ENCODE measurements at places on chromosomes 5 and 9. TPM values are rescaled to one million over a fixed set of nuclear protein-coding genes. Genes with fewer than 3 reads are reported as not detected.

DNA sequence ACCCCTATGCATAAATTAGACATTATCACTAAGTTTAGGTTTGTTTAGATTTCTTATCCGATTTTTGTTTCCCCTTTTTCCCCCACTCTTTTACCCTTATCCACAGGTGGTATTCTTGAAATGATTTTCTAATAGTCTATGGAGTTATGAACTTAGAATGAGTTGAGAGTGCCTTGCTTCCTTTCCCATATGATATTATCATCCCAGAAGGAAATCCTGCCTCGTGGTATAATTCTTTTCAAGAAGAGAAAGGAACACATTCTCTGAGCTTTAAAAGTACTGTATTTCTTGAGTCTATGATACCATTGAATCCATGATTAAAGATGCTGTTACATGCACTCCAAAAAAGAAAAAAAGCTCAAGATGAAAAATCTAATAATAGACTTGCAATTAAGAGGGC is 76.9 kb upstream of the ADAMTSL1 start:
- H3K27me3 ChIP-seq: no peaks in the 10 kb centered on the region
- no peak overlapping the region for H3K4me3 ChIP-seq
- no peak overlapping the region for H3K27ac ChIP-seq
- H3K4me1 ChIP-seq: no peaks in the 10 kb centered on the region

The ERAP2 gene
- total RNA-seq: 91.3 TPM

The SPATA31D4 gene
- not detected for total RNA-seq

DNA sequence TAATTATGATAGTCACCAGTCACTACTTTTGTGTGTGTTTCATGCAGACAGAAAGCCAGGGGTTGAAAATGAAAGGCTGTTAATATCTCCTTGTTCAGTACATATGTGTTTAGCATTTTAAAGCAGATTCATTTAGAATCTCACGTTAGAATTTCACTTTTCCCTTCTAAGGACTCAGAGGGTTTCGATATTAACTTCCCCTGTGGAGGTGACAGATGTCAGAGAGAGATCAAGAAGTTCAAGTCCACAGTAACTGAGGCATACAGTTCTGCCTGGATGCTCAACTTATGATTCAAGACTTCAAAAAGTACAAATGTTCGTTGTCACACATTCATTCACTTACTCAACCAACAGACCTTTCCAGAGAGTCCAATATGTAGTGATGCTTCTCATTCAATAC is 251.1 kb downstream of the EBF1 start:
- no peak overlapping the region for H3K4me3 ChIP-seq
- no peak for DNase-seq
- H3K27ac ChIP-seq: no peak overlapping the region

DNA sequence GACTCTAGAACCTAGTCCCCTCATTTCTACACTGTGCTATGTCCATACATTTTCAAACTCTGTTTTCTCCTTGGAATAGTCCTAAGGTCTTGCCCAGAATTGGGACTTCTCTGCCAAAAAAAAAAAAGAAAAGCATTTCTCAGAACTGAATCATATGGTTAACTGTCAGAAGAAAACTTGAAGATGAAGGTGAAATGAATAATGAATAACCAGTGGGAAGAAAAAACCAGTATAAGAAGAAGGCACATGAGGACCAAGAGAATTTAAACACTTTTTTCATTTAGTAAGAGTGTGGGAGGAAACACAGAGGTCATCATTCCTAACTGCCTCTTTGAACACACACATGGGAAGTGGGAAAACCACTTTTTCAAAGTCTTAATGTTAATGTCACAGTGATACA is 197.7 kb downstream of the PRELID2 start:
- H3K4me3 ChIP-seq: no peak overlapping the region
- no peak overlapping the region for H3K27ac ChIP-seq
- H3K27me3 ChIP-seq: no peaks in the 10 kb centered on the region
- H3K4me1 ChIP-seq: no peaks in the 10 kb centered on the region

- H3K4me3 ChIP-seq: no peak overlapping the region
- no peaks in the 10 kb centered on the region for H3K27me3 ChIP-seq
- DNase-seq: no peak
- H3K36me3 ChIP-seq: no peaks in the 10 kb centered on the region
These were observed 283.0 kb upstream of the PCSK5 start for GRCh38 chr9:75607521-75607920.

DNA sequence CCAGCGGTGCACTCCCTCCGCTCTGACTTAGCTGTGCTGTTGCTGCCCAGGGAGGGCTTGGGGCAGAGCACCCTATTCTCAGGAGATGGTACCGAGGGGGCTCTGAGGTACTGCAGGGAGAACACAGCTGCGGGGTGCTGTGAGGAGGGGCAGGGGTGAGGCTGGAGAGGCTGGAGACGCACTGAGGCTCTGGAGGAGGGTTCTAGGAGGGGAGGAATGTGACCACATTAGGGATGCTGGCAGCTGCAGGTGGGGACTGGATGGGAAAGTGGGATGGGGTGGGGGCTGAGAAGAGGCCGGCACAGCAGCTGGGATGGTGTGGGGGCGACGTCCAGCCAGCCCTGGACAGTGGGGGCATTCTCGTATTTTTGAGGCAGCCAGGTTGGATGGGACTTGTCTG is 20.9 kb downstream of the NCS1 start:
- DNase-seq: no peak
- no peak overlapping the region for H3K27ac ChIP-seq
- no peaks in the 10 kb centered on the region for H3K36me3 ChIP-seq
- H3K27me3 ChIP-seq: no peaks in the 10 kb centered on the region

The SNCB gene
- total RNA-seq: not detected

DNA sequence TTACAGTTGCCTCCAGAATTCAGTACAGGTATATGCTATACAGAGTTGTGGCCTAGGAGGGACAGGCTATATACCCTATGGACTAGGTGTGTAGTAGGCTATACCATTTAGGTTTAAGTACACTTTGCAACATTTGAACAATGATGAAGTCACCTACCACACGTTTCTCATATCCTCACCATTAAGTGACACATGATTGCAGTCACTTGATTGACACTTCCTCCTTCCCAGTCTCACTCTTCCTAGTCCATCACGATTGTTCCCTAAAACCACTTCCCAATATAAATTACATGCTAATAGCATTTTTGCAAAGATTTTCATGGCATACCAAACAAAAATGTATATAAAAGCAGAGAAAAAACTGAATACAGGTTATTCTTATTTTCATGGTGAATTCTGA is 312.2 kb downstream of the EPB41L4A start:
- H3K4me1 ChIP-seq: no peaks in the 10 kb centered on the region
- DNase-seq: no peak
- H3K4me3 ChIP-seq: no peak overlapping the region

GRCh38 chr9:36818242-36818938 is 215.7 kb downstream of the PAX5 start:
- no peak for DNase-seq
- H3K4me1 ChIP-seq: peaks cover 2% of the 10 kb centered on the region
- peaks cover 25% of the 10 kb centered on the region for H3K27me3 ChIP-seq
- no peak overlapping the region for H3K27ac ChIP-seq
- H3K4me3 ChIP-seq: no peak overlapping the region
- H3K36me3 ChIP-seq: no peaks in the 10 kb centered on the region

DNA sequence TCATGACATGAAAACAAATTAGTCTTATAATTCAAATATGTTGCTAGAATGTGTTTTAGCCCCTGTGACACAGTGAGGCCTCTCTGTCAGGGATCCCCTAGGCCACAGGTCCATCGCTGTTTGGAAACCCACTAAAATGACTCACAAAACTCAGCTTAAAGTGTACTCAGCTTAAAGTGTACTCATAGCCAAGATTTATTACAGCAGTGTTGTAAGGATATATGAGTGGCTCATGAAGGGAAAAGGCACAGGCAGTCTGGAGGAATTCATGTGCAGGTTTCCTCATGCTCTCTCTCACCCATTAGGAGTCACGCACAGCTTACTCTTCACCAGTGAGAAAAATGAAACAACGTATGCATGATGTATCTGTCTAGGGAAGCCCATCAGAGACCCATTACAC is 24.4 kb upstream of the TGFBI start:
- H3K27me3 ChIP-seq: peaks cover 7% of the 10 kb centered on the region
- no peaks in the 10 kb centered on the region for H3K4me1 ChIP-seq
- H3K27ac ChIP-seq: no peak overlapping the region
- H3K4me3 ChIP-seq: no peak overlapping the region
- no peaks in the 10 kb centered on the region for H3K36me3 ChIP-seq
